Breast epithelium (tissue), 4 donors: ENCODE measurements at places on chromosomes 5 and 9.

GRCh38 chr5:101600614-101601013 lies 695.5 kb downstream of the SLCO4C1 start:
- no peak for DNase-seq

- DNase-seq: no peak
Measured at GRCh38 chr5:14439087-14439871, 142.3 kb upstream of the OTULINL start.

GRCh38 chr5:31107091-31107518 lies 86.4 kb upstream of the CDH6 start:
- no peak for DNase-seq

DNA sequence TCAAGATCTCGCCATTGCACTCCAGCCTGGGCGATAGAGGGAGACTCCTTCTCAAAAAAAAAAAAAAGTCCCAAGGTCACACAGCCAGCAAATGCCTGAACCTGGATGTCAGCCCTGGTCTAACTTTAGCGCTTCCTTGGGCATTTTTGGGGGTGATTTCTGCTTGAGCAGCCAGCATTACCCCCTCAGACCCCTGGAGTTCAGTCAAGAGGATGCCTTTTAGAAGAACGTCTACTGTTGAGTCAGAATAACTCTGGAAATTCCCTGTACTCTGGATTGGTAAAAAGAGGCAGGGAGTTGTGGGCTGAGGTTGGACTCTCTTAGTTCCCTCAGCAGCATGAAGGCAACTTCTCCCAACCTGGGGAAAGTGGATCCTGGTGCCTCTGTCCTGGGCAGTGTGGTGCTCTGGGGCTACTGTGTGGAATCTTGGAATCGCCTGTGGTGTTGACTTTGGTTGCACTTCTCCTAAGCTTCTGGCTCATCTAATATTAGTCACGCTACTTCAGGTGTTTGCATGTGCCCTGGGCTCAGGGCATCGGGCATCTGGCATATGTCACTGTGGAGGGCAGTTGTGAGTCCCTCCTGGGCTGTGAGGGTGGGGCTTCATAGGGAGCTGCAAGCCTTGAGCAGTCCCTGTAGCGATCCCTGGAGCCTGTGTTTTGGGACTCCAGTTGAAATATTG lies 32.2 kb downstream of the STXBP1 start:
- DNase-seq: no peak

DNA sequence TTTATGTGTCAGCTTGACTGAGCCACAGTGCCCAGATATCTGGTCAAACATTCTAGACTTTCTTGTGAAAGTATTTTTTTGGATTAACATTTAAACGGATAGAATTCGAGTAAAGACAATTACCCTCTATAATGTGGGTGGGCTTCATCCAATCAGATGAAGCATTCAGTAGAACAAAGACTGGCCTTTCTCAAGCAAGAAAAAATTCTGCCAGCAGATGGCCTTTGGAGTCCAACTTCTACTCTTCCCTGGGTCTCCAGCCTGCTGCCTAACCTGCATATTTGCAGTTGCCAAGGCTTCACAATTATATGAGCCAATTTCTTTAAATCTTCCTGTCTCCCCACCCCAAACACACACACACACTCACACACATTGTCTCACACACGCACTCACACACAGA lies 86.4 kb downstream of the MED10 start:
- no peak for DNase-seq

DNA sequence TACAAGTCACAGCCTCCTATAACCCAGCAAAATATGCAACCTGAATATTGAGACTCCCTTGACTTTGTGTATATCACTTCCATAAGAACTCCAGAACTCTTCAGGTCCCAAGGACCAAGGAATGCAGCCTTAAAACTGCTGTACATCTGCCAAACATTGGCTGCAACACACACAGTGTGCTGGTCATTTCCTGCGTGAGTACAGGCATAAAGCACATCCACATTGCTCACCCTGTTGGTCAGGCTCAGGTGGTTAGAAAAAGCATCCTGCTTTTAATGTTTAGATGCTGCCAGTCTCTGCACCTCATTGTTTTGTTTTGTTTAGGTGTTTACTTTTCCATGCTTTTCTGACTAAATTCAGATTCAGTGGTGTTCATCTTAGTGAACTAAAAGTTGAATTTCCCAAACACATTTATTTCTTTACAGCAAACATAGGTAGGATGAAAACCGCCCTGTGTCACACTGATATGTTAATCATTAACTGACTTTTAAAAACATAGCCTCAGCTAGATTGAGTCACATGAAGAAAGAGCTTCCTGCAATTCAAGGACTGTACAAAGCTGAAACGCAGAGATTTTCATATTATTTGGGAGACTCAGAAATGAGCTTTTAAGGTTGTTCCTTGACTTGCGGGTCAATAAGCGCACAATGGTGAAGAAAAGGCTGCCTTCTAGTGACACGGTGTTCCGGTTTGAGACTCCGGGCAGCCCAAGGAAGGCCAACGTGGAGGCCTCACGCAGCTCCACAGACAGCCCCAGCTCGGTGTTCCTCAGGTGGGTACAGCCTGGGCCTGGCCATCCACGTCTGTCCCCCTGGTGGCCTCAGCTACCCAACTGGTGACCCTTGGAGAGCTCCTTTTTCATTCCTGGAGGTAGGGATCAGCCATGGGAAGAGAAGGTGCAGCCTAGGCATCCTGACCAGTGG lies 52.2 kb upstream of the GRAMD2B start:
- DNase-seq: no peak

GRCh38 chr5:91449083-91449482 lies 66.0 kb upstream of the ARRDC3 start:
- no peak for DNase-seq

GRCh38 chr5:125064621-125065438 lies 318.4 kb upstream of the ZNF608 start:
- DNase-seq: no peak

DNA sequence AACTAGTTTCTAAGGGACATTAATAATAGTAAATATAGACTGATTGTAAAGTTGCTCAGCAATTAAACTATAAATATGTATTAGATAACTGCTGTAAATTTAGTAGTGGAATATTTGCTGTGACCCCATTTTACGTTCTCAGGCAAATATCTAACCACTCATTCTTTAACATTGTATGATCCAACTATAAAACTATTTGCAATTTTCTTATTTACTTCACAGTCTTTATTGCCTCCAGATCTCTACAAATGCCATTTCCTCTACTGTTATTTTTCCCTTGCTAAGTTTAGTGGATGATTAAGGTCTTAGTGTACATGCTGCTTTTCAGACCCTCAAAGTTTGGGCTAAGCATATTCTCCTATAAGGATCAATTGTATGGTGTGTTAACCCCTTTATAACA lies 526.2 kb upstream of the ST8SIA4 start:
- no peak for DNase-seq

DNA sequence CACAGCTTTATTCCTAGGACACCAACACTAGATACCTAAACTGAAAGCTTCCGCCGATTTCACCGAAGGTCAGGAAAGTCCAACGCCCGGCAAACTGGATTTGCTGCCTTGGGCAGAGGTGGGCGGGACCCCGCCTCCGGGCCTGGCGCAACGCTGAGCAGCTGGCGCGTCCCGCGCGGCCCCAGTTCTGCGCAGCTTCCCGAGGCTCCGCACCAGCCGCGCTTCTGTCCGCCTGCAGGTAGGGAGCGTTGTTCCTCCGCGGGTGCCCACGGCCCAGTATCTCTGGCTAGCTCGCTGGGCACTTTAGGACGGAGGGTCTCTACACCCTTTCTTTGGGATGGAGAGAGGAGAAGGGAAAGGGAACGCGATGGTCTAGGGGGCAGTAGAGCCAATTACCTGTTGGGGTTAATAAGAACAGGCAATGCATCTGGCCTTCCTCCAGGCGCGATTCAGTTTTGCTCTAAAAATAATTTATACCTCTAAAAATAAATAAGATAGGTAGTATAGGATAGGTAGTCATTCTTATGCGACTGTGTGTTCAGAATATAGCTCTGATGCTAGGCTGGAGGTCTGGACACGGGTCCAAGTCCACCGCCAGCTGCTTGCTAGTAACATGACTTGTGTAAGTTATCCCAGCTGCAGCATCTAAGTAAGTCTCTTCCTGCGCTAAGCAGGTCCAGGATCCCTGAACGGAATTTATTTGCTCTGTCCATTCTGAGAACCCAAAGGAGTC lies at the start of gene CD274:
Gene CD274, plus strand, starts transcription at position 184 of the 733 bp plus-strand sequence. CDS start 5,572 bp downstream, outside the sequence.
- DNase-seq: peak; percentile 82

DNA sequence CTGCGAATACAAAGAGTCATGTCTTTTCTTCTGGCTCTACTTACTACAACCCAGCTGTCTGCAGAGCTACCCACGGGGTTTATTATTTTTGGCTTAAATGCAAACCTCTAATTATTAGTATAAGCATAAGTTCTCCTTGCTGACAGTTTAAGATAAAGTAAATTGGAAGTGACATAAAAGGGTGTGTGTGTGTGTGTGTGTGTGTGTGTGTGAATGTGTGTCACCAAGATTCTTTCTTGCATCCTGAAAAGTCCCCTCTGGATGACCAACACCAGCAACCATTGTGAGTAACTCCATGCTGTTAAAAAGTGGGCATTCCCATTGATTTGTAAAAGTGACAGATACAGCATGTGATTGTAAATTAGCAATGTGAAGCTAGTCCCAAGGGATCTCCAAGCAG lies 803.8 kb upstream of the ZNF608 start:
- DNase-seq: no peak

- DNase-seq: no peak
Measured at GRCh38 chr5:127834094-127834531, 130.9 kb downstream of the CCDC192 start.

DNA sequence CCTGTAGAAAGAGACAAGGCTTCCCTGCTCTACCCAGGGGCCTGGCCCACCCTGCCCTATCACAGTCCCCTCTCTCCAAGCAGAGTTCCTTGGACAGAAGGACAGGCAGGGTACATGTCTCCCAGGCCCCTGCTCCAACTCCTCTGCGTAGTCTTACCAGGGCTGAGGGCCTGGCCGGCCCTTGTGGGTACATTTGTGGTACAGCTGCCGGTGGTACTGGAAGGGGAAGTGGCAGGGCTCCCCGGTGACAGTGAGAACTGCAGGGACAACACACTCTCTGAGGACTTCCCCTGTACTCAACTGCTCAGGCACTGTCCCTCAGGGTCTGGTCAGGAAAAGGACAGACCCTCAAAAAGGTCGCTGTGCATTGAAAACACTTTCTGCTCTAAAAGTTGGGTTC lies 3.6 kb downstream of the F12 start:
- no peak for DNase-seq
